ENCODE measurements at places on chromosomes 12 and 14.

DNA sequence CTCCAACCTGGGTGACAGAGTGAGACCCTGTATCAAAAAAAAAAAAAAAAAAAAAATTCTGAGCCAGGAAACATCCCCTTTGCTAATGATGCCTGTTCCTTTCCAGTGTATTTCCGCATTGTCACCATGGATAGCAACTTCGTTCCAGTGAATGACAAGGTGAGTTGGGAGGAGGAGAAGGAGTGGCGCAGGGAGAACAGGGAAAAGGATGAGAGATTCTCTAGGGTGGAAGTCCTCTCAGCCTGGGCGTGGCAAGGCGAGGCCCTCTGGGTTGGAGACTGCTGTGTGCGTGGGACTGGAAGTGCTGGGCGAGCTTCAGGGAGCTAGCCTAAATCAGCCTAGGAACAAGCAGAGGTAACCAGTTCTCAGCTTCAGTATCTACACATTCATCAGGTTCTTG is 7.2 kb downstream of the A2ML1 start:
- DNase-seq: no peak

DNA sequence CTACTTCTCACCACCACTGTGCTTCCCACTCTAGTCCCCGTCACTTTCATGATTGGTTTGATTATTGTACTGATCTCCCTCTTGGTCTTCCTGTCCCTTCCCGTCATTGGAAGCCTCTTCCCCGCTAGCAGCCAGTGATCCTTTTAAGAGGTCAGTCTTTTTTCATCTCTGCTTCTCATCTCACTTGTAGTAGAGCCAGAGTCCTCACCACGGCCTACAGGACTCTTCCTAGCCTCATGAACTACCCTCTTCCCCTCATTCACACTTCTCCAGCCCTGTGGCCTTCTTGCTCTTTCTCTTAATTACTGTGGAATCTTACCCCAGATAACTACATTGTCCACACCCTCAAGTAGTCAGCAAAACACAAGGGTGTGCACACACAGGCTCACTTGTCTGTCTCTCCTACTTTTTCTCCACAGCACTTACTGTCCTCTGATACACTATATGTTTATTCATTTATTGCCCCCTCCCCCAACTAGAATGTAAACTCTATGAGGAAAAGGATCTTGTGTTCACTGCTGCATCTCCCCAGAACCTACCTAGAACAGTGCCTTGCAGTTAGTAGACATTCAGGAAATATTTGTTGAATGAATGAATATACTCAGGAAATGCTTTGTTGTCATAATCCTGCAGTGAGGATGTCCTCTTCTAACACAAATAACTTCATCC is 66.3 kb downstream of the CKB start:
- no peak for DNase-seq

DNA sequence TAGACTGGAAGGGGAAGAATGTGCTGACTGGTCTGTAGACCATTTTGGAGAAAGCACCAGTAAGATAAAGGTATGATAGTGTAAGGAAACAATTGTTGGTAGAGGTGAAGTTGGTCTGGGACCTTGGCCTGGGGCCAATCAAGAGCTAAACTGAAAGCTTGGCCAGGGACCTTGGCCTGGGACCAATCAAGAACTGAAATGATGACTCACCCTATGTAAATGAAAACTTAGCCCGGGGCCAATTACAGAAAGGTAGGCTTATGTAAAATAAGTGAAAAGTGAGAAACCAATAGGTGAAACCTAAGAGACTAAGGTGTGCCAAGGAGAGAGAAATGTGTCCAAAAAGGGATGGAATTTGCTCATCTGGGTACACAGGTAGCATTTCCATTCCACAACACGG is 776.0 kb downstream of the C12orf50 start:
- no peak for DNase-seq

GRCh38 chr12:119671070-119671469 is 3.1 kb downstream of the PRKAB1 start:
- no peak for DNase-seq

DNA sequence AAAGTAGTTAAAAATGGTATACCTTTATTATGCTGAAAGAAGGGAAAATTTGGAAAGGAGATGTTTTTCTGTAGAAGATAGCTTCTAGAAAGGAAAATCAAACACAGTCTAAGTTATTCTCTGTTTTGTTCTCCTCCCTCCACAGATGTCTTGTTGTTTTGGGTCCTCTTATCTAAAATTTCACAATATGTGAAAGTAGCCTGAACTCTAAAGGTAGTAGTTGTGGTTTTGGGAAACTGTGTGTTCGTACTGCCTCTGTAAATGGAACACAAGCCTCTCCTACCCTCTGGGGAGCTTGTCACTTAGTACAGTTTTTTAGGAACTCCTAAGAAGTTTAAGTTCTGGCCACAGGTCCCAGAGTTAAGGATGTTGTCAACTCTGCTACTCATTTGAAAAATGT is 112.6 kb downstream of the CRADD start:
- DNase-seq: no peak

DNA sequence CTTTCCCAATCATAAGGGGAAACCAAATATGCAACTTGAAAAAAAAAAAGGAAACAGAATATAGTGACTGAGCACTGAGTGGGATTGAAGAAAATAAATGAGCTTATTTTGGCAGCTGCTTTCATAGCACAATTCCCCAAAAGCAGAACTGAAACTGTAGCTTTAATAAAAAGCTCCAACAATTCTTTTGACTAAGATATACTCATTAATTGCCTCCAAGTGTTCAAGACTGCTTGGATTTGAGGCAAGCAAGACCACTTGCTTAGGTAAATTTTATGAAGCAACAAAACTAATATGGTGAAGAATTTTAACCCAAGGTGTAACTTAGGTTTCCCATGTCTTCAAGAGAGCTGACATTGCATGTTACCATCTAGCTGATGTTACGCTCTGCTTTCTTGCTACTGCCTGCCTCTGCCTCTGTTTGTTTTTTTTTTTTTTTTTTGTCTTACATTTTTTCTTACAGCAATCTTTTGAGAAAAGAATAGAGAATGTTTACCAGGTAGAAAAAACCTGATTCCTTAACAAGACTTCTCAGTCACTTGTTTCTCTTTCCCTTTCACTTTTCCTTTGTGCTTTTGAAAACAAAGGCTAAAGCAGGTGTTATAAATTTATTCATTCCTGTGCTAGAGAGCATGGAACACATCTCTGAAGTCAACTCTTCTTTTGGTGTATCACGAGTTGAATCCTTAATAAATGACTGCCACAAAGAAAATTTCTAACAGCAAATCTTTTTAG is 134.4 kb downstream of the BCAT1 start:
- peak; percentile 91 for DNase-seq

Measured in inflammatory macrophage treated with lipopolysaccharide for 1 hour (primary cell).